Panc1 (cell line): ENCODE measurements at places on chromosomes 6 and 20.

DNA sequence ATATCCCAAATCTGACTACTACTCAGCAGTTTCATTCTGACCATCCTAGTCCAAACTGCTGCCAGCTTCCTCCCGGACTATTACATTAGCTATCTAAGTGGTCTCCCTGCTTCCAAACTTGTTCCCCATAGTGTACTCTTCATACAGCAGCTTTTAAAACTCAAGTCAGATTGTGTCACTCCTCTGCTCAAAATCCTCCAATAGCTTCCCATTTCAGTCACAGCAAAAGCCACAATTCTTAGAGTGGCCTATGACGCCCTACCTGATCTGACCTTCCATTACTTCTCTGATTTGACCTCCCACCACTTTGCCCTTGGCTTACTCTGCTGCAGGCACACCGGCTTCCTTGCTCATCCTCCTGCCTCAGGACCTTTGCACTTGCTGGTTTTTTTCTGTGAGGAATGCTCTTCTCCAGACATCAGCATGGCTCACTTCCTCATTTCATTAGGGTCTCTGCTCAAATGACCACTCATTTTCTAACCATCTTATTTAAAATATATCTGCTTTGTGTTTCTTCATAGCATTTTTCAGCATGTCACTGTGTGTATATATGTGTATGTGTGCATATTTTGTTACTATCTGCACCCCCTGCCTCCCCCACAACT is 111.1 kb upstream of the DTNBP1 start:
- DNase-seq = no peak

DNA sequence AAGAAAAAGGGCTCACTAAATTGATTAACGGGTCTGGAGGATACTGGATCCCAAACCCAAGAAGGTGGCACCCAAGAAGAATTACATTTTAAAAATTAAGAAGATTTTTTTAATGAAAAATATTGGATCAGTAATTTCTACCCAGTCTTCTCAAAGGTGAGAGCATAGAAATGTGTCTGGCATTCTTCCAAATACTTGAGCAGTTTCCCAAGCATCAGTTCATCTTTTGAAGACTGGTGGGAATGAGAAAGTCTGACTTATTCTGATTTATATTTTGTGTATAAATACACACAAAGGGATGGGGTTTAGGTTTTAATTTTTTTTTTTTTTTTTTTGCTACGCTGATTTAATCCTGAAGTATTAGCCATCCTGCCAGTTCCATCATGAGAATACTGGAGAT is 3.3 kb downstream of the MGME1 start:
- DNase-seq = no peak

- no peak for DNase-seq
These were observed 1.0 kb upstream of the MTG2 start for GRCh38 chr20:62181808-62182207.

GRCh38 chr6:41690541-41691330 is 44.7 kb downstream of the TFEB start:
- no peak for DNase-seq

GRCh38 chr6:5303682-5304081 is 42.4 kb downstream of the FARS2 start:
- DNase-seq = no peak

DNA sequence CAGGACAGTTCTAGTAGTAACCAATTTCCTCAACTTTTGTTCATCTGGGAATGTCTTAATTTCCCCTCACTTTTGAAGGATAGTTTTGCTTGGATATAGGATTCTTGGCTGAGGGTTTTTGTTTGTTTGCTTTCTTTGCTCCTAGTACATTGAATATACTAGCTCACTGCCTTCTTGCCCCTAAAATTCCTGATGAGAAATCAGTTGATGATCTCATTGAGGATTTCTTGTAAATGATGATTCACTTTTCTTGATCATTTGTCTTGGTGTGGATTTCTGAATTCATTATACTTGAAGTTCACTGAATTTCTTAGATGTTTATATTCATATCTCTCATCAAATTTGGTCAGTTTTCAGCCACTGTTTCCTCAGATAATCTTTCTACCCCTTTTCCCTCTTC is 49.1 kb upstream of the PRDM1 start:
- DNase-seq = no peak

- no peak for DNase-seq
These were observed 56.1 kb downstream of the VSTM2L start for GRCh38 chr20:37958856-37959520.
